ENCODE measurements at places on chromosomes 4 and X.
A peak's percentile ranks its signal among the peaks of the same experiment; 100 is the strongest.

DNA sequence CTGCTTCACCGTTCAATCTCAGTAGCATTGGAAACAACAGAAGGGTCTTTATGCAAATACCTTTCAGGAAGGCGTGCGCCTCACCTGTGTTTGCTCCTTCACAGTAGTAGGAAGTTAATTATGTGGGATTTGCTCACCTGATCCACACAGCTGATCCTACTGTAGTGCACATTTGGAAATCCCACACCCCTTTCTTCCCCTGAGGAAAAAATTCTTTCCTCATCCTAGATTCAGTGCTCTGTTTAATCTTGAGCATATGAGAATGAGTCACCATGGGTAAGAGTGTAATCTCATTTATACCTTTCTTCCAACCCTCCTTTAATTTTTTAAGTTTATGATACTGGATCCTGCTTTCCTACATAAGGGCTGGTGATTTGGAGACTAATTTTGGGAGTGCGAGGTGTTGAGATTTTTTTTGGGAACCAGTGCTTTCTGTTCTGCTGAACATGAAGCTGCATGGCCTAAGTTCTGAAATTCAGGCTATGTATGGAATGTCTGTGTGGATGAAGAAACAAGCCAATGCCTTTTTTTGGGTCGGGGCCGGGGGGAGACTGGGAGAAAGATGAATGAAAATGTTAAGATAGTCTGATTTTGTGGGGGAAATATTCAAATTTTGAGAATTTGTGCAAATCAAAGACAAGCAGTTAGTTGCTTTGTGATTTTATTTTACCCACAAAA lies 19.0 kb downstream of the GAB1 start:
- DNase-seq, result no peak

- no peak for DNase-seq
These were observed 35.9 kb upstream of the STK26 start for GRCh38 chrX:131987252-131987651.

DNA sequence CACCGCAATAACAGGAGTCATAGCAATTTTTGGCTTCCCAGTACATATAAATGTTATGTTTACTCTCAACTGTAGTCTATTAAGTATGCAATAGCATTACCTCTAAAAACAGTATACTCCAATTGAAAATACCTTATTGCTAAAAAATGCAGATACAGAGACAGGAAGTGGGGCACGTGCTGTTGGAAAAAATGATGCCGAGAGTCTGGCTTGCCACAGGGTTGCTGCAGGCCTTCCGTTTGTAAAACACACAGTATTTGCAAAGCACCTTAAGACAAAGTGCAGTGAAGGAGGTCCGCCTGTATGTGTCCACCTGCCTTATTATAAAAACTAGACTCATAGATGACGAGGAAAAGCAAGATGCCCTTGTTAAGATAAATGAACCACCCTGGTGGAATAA lies 23.5 kb downstream of the CD99 start:
- no peak for DNase-seq

GRCh38 chr4:148023512-148024181 lies 291.8 kb downstream of the ARHGAP10 start:
- no peak for DNase-seq

DNA sequence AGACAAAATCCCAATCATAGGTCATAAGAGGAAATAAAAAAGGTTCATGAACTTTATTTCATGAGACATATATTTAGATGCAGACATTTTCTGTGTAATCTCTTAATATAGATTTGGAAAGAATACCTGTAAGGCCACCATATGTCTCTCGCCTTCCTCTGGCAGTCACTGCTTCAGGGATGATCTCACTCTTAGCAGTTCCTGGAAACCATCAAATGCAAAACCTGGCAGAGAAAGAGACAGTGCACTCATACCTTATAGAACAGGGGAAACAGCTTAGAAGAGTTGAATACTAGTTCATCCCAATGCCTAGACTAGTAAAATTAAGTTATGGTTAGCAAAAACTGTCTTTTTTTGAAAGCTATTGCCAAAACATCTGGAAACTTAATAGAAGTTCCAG lies 243.3 kb downstream of the GASK1B start:
- no peak for DNase-seq

DNA sequence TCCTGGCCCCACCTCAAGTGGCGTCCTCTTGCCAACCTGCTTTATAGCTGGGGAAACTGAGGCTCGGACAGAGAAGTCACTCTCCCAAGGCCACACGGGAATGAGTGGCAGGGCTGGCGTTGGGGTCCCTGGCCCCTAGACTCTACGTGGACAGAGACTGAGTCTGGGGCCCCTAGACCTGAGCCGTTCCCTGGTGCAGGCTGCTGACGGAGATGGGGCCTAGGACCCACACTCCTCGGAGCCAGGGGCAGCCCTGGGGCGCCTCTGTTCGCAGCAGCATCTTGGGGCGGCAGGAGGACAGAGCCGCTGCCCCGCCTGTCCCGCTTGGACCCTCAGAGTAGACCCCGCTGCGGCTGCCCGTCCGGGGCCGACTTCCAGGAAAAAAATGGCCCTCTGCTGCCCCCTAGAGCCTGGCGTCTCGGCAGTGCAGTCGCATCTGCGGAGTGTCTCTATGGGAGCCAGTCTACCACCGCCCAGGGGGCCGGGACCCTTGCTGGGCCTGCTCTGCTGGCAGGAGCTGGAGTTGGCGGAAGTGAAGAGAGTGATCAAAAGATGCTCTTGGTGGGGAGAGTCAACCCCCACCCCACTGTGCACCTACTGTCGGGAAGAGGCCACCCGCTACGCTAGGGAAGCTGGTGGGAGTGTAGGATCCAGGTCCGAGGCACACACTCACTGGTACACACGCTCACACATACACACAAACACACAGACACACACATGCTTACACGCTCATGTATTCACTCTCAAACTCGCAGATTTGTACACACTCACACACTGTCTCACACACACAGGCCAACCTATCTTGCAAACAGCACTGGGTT lies 220.1 kb downstream of the AFAP1 start:
- peak; percentile 35 for DNase-seq

DNA sequence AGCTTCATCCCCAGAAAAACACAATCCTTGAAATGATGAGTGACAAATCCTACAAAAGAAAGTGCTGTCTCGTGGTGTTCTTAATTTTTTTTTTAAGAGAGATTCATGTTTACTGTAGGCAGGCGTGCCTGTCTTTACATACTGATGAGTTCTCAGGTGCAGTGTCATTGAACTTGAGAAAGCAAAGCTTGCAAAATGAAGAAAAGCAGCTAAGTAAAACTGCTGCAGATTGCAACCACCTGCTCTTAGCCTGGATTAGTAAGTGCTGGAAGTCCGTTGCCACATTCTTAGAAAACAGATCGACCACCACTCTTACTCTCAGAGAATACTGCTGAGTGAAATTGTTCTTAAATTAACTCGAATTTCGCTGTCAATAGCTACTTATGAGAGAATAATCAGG lies 854.6 kb downstream of the TRIML1 start:
- no peak for DNase-seq

DNA sequence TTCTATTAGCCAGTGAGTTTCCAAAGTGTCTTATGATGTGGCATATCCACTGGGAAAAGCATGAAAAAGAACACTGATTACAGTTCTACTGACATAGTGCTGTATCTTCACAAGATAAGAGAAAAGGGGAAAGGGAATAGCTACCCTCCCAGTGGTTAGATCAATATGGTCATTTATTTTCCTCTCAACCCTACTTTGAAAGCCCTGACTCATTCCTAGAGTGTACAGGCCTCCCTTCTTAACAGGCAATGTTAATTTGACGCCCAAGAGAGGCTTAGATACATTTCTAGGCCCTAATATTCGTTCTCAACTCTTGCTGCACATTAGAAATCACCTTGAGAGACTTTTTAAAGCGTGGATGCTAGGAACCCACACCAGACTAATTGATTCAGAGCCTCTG lies 20.4 kb upstream of the BRS3 start:
- DNase-seq, result no peak

- DNase-seq, result no peak
These were observed 7.2 kb downstream of the RAB28 start for GRCh38 chr4:13476915-13477314.

- no peak for DNase-seq
These were observed 610.2 kb downstream of the PCDH18 start for GRCh38 chr4:136922066-136922465.

- no peak for DNase-seq
These were observed 25.0 kb downstream of the COQ2 start for GRCh38 chr4:83259586-83259985.

DNA sequence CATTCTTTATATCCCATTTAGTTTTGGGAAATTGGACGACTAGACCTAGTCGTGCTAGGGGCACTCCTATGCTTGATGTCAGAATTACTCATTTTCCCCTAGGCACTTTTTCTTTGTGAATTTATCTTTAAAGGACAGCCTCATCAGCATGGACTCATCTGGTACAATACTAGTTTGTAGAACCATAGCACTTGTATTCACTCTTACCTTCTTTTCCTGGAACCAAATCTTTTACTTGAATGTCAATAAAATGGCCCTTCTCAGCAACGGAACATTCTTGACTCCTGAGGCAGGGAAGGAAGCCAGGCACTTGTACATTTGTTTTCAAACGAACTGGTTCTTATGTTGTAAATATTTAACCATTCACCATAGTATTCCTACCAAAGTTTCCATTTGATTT lies 187.1 kb downstream of the SHROOM3 start:
- DNase-seq, result no peak

- DNase-seq, result no peak
These were observed 499 bp downstream of the CYP2U1 start for GRCh38 chr4:107931775-107932321.

DNA sequence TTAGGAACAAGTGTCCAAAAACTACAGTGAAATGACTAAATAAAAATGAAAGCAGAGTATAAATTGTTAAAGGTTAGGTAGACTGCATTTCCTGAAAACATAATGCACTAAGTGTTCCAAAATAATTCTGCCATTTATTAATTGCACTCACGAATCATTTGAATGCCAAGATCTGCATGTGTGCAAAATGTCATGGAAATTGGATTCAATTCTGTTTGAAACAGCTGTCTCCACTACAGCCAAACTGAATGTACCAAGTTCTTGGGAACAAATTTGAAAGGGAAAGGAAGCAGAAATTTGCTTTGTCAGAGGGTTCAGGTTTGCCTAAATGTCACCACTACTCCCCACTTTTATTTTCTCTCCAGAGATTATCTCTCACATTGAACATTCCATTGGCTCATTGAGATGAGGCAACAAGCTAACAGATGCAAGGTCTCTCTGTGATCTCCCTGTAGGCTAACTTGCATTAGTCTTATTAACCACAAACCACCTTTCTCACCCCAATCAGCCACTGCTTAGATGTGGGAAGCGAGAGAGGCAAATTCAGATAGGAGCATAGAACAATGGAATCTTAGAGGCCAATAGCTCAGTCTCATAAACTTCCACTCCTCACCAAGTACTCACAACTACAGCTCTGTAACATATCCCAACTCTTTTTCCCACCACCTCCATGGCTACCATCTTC lies 226.6 kb downstream of the KDR start:
- no peak for DNase-seq

- DNase-seq, result no peak
These were observed 96.1 kb downstream of the FRYL start for GRCh38 chr4:48683784-48684666.

DNA sequence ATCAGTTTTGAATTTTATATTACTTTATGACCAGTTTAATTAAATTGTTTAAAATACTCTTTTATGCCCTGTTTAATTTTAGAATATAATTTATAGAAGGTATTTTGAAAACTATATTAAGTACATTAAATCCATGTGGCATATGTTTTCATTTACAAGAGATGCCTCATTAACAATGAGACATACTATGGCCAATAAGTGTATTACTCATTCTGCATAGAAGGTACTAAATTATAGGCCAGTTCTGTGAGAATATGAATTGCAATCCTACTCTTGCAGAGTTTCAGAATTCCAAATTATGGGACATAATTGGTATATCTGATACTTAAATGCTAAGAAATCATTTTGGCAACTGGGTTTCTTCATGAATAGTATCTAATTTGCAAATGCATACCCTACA lies 951.1 kb downstream of the FAT4 start:
- no peak for DNase-seq

Data from activated CD8-positive, alpha-beta memory T cell treated with anti-CD3 and anti-CD28 coated beads for 4 hours (primary cell).